Liver (tissue), 10 donors: ENCODE measurements at places on chromosomes 5 and 9.

DNA sequence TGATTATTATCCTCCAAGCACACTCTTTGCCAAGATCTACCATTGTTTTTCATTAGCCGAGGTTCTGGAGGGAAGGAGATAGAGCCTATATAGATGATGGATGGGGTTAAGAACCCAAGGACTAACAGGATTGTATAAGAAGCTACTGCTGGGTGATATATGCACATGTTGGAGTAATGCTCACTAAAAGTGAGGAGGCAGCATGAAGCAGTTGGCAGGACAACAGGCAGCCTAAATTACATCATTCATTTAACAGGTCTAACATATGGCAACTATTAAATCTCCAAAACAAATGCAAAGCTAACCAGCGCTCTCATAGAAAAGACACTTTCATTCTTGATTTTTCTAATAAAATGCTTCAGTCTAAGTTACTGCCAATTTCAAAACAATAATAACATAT, 293.2 kb downstream of the EPB41L4A start:
- no peaks in the 10 kb centered on the region for H3K27me3 ChIP-seq
- DNase-seq, result no peak
- no peaks in the 10 kb centered on the region for H3K36me3 ChIP-seq
- H3K4me1 ChIP-seq, result no peaks in the 10 kb centered on the region

- H3K4me3 ChIP-seq, result no peak overlapping the region
- no peaks in the 10 kb centered on the region for H3K27me3 ChIP-seq
- no peak for DNase-seq
- peaks cover 10% of the 10 kb centered on the region for H3K36me3 ChIP-seq
Measured at GRCh38 chr5:80631278-80632259, 22.9 kb upstream of the MSH3 start.

DNA sequence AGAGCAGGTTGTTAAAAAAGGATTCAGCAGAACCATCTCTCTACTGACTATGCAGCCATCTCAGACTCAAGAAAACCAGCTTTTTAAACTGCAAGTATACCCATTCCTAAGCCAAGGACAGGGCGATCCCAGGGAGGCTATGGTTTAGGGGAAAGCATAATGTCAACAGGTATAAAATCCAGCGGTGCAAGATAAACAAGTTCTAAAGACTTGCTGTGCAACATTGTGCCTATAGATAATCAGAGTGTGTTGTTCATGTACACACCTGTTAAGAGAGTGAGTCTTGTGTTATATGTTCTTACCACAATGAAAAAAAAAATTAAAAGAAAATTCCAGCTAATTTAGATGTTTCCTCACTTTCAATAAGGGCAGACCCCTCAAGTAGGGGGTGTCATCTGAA, 63.6 kb upstream of the DIRAS2 start:
- no peak for DNase-seq
- no peak overlapping the region for H3K27ac ChIP-seq
- no peaks in the 10 kb centered on the region for H3K27me3 ChIP-seq
- H3K4me1 ChIP-seq, result no peaks in the 10 kb centered on the region

DNA sequence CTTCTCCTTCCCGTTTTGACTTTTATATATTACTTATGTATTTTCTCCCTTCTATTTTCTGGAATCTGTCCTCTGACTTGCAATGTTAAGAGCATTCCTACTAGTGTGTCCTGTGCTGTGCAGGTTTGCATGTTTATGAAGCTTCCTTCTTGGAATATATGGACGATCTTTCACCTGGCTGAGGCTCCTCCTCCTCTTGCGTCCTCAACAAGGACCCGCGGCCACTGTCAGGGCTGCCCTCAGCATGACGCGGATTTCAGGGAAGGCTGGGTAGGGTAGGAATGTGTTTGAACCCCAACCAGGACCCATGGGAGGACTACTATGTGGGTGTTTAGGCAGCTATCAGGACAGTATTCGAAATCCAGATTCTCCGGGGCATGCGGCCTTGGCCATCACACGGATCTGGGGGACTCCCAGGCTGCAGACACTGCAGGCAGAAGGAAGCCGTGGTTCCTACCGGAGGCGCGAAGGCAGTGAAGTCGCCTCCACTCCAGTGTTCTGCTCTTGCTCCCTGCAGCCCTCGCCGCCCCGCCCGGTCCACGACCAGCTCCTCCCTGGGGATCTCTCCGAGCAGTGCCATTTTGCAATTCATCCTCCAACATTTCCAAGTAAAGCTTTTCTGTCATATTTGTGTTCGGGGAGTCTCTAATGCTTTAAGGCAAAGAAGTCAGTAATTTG, 37.0 kb upstream of the OSMR start:
- H3K36me3 ChIP-seq, result no peaks in the 10 kb centered on the region
- peak overlapping the region; percentile 18 for H3K27ac ChIP-seq
- no peak overlapping the region for H3K4me3 ChIP-seq
- DNase-seq, result no peak
- H3K4me1 ChIP-seq, result no peaks in the 10 kb centered on the region

GRCh38 chr5:111731638-111732037, 25.4 kb downstream of the NREP start:
- H3K36me3 ChIP-seq, result no peaks in the 10 kb centered on the region
- no peak for DNase-seq
- peaks cover 2% of the 10 kb centered on the region for H3K4me1 ChIP-seq
- H3K4me3 ChIP-seq, result no peak overlapping the region
- peak overlapping the region; percentile 22 for H3K27ac ChIP-seq

GRCh38 chr5:17076272-17076671, 140.2 kb upstream of the MYO10 start:
- no peak overlapping the region for H3K4me3 ChIP-seq
- H3K27me3 ChIP-seq, result no peaks in the 10 kb centered on the region
- no peak for DNase-seq

DNA sequence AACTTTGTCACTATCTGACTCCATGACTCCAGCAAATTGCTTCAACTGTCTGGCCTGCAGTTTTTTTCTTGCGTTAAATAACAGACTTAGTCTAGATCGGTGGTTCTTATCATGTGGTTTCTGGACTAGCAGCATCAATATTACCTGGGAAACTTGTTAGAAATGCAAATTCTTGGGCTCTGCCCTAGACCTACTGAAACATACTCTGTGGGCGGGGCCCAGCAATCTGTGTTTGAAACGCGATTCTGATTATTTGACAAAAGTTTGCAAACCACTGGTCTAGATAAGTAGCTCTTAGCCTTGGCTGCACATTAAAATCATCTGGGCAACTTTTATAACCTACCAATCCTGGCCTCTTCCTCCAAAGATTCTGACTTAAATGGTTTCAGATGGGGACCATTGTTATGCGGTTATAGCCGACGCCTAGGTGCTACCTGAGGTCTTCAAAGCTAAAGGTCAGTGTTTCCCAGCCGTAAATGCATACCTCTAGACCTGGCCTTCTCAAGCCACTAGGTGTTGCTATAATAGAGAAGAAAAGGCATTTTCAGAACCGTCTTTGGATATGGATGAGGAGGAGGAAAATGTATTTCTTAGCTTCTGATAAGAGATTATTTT, 74.0 kb downstream of the C9orf85 start:
- no peak overlapping the region for H3K27ac ChIP-seq
- no peaks in the 10 kb centered on the region for H3K36me3 ChIP-seq
- no peaks in the 10 kb centered on the region for H3K27me3 ChIP-seq
- no peak for DNase-seq
- no peaks in the 10 kb centered on the region for H3K4me1 ChIP-seq
- H3K4me3 ChIP-seq, result no peak overlapping the region

DNA sequence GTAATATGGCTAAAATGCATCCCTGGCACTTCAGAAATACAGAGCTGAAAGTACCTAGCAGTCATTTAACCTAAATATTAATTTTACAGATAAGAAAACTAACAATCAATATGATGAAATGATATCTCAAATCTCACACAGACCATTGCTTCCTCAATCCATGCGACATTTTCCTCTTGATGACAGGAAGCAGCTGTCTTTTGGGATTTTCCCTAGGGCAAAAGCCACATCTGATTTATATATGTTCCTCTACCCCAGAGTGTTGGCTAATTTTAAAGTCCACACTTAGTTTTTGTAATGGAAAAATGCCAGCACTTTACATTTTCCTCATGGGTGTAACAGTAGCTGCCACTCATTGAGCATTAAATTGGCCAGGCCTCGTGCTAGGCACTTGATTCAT, 47.7 kb upstream of the ITGA1 start:
- no peaks in the 10 kb centered on the region for H3K27me3 ChIP-seq
- DNase-seq, result no peak
- no peak overlapping the region for H3K27ac ChIP-seq
- no peaks in the 10 kb centered on the region for H3K36me3 ChIP-seq

DNA sequence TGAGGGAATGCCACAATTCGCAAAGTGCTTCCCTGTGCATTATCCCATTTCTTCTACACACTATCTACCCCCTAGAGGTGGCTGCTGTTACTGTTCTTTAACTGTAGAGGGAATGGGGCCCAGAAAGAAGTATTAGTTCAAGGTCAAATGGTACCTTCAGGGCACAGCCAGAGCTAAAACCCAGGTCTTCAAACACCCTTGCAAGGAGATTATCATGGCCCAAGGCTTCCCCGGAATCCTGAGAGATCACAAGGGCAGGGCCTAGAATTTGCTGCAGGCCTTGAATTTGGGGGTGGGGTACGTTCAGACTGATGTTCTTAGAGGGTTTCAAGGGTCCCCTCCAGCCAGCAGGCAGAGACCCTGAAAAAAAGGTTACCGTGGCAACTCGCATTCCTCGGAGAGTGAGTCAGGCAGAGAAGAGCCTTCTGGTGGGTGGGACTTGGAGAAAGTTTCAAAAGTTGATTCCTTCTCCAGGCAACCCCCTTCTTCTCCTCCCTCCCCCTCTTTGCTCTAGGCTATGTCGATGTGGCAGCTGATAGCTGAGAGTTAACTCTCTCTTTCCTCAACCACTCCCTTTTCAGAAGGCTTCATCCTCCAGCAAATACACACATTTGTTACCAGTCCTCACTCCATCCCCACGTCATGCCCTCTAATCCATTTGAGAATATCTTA, 1.9 kb downstream of the SPARC start:
- H3K4me1 ChIP-seq, result no peaks in the 10 kb centered on the region
- H3K36me3 ChIP-seq, result no peaks in the 10 kb centered on the region
- peak overlapping the region; percentile 74 for H3K27ac ChIP-seq
- H3K4me3 ChIP-seq, result peak overlapping the region; percentile 34
- no peaks in the 10 kb centered on the region for H3K27me3 ChIP-seq

- no peaks in the 10 kb centered on the region for H3K36me3 ChIP-seq
- no peak for DNase-seq
- H3K27me3 ChIP-seq, result no peaks in the 10 kb centered on the region
Measured at GRCh38 chr9:78029551-78030295, 1.9 kb downstream of the GNAQ start.

GRCh38 chr5:42989190-42989589, 50.9 kb downstream of the ANXA2R start:
- peaks cover 5% of the 10 kb centered on the region for H3K4me1 ChIP-seq
- DNase-seq, result no peak
- H3K27me3 ChIP-seq, result no peaks in the 10 kb centered on the region
- H3K27ac ChIP-seq, result no peak overlapping the region

DNA sequence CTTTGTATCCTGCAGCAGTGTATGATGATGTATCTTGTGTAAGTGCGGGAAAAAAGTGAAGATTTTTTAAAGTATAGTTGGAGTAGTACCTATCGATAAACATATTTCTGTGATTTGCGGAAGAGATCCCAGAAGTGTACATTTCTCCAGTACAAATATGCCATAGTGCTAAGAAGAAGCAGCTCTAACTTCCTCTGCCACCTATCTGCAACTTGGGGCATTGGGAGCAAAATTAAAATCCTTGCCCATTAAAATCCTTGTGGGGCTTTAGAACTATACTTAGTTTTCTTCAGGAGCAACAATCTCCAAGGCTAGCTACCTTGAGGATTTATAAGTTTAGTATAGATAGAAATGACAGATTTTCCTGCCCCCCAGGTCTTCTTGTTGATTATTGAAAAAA, 123.7 kb downstream of the VCAN start:
- no peaks in the 10 kb centered on the region for H3K4me1 ChIP-seq
- H3K36me3 ChIP-seq, result no peaks in the 10 kb centered on the region
- no peak overlapping the region for H3K4me3 ChIP-seq

DNA sequence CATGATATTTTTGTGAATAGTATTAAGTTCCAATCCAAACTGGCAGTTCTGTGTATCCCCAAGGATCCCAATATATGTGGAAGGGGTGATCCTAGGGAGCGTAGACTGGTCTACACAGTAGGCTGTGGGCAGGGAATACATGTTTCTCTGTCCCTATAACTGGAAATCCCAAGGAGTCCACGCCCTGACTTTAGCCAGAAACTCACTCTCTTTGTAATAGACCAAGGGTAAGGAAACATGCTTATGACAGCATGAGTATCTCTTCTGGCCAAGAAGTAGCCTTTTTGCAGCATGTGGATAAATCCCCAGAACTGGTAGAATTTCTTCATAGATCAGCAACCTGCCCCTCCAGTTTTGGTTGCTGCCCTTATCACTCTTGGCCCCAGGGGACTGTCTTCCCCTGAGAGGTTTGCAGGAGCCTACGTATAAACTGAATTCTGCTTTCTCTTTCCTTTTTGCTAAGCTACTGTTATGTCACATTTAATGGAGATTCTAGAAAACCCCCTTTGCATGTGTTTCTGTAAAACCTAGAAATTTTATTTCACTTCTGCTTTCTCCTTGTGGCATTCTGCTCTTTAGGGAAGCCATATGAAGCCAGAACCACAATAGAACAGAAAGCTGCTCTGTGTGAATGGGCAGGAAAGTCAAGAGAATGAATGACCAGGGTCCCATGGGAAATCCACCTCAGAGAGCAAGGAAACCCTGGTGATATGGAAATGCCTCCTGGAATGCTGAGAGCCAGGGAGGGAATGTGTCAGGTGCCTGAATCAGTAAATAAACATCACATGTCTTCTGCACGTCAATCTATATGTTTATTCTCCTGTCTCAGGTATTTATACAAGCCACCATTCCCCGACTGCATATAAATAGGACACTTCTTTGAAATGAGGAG, 3.5 kb downstream of the IFNA2 start:
- H3K27ac ChIP-seq, result no peak overlapping the region
- peaks cover 6% of the 10 kb centered on the region for H3K4me1 ChIP-seq
- H3K36me3 ChIP-seq, result no peaks in the 10 kb centered on the region
- H3K4me3 ChIP-seq, result no peak overlapping the region
- no peaks in the 10 kb centered on the region for H3K27me3 ChIP-seq

- no peak for DNase-seq
- no peak overlapping the region for H3K27ac ChIP-seq
- H3K36me3 ChIP-seq, result no peaks in the 10 kb centered on the region
- no peak overlapping the region for H3K4me3 ChIP-seq
- no peaks in the 10 kb centered on the region for H3K4me1 ChIP-seq
- no peaks in the 10 kb centered on the region for H3K27me3 ChIP-seq
Measured at GRCh38 chr5:55800924-55801323, 50.2 kb upstream of the IL31RA start.

- H3K4me1 ChIP-seq, result no peaks in the 10 kb centered on the region
- DNase-seq, result no peak
- no peak overlapping the region for H3K27ac ChIP-seq
- no peak overlapping the region for H3K4me3 ChIP-seq
Measured at GRCh38 chr9:134932171-134932570, 14.5 kb upstream of the FCN1 start.

- H3K4me3 ChIP-seq, result peak within 1 kb of the TSS; percentile 90
- DNase-seq, result peak; percentile 69
- no peaks in the 10 kb centered on the region for H3K27me3 ChIP-seq
- peak within 1 kb of the TSS; percentile 89 for H3K27ac ChIP-seq
- peaks cover 15% of the 10 kb centered on the region for H3K4me1 ChIP-seq
Measured at GRCh38 chr9:98118640-98119601, at the start of gene TRIM14. TRIM14 (minus strand) TSS chr9:98119222; CDS start chr9:98119188, 34 bp downstream.
